ENCODE measurements at places on chromosomes 13 and 19. TPM values are rescaled to one million over a fixed set of nuclear protein-coding genes. Genes with fewer than 3 reads are reported as not detected.

Gene PRSS57
- not detected for total RNA-seq

Gene NANOS3
- 1.0 TPM for total RNA-seq

Gene OVOL3
- not detected for total RNA-seq

Gene LILRA1
- not detected for total RNA-seq

Gene LENG8
- total RNA-seq, result 199 TPM

Gene PRDX2
- total RNA-seq, result 300 TPM

Data from T-helper 1 cell treated with Interleukin-12 subunit alpha and Interleukin-12 subunit beta and Interleukin-4 antibody, amounts not matched to agents 30 ng/mL and 1 ng/mL, for 36 hours (primary cell).